Psoas muscle (tissue), 8 donors: ENCODE measurements at places on chromosomes 6 and 20. TPM values are rescaled to one million over a fixed set of nuclear protein-coding genes. Genes with fewer than 3 reads are reported as not detected.

The CAPN11 gene
- total RNA-seq, result not detected

The BNIP5 gene
- total RNA-seq, result not detected

The ZSCAN9 gene
- total RNA-seq, result 6.4 TPM

The HTR1E gene
- not detected for total RNA-seq

DNA sequence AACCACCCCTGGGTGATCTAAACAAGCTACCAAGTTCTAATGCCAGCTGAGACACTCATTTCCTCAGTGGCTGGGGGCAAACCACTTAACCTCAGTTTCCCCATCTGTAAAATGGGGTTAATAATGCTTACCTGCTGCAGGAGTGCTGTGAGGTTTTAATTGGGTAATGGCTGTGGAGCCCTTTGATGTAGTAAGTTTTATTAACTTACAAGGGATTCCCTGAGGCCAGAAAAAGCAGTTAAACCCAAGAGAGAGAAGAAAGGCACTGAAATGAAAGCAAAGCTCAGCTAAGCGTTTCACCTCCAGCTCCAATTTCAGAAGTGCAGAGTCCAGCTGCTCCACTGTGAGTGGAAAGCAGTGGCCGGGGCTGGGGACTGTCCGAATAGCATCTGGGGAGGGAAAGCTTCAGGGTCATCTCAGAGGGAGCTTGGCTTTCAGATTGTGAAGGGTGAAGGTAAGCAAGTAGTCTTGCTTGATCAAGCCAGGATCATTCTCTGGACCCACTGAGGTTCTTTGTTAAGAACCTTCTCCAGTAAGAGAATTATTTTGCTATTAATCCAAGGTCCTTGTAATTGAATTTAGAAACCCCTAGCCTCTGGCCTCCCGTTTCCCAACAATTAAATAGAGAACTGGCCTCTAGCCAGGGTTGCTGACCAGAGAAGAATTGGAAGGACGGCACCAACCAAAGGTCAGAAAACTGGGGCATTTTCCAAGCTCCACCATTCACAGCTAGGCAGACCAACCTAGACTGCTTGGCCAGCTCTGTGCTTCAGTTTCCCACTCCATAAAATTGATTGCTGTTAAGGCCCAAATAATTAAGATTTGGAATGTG is 20.9 kb upstream of the TCP11 start:
- no peak overlapping the region for H3K4me3 ChIP-seq
- H3K36me3 ChIP-seq, result no peaks in the 10 kb centered on the region
- H3K27ac ChIP-seq, result no peak overlapping the region
- no peaks in the 10 kb centered on the region for H3K4me1 ChIP-seq

- H3K36me3 ChIP-seq, result no peaks in the 10 kb centered on the region
- no peak overlapping the region for H3K27ac ChIP-seq
- H3K4me3 ChIP-seq, result no peak overlapping the region
- H3K4me1 ChIP-seq, result no peaks in the 10 kb centered on the region
Observed at GRCh38 chr6:36378936-36379335, 8.5 kb downstream of the ETV7 start.

DNA sequence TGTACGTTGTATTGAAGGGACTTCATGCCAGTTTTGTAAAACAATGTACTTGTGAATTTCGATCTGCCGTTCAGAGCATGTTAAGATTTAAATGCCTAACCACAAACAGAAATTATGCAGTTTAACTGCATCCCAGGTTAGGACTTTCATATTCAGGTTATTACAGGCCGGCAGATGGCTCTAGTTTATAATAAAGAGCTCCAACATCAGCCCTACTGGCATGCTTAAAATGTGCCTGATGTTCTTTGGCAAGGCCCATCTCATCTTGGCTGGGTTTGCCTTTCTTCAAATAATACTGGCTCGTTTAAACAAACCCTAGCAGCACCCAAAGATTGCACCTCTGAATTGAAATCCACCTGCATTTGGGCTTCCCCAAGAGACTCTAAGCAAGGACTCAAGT is 169.3 kb upstream of the RIN2 start:
- H3K4me3 ChIP-seq, result no peak overlapping the region
- no peaks in the 10 kb centered on the region for H3K27me3 ChIP-seq
- peaks cover 9% of the 10 kb centered on the region for H3K4me1 ChIP-seq

- no peak overlapping the region for H3K27ac ChIP-seq
- no peak overlapping the region for H3K4me3 ChIP-seq
- no peak for DNase-seq
- no peaks in the 10 kb centered on the region for H3K36me3 ChIP-seq
- peaks cover 10% of the 10 kb centered on the region for H3K4me1 ChIP-seq
- peaks cover 25% of the 10 kb centered on the region for H3K27me3 ChIP-seq
Observed at GRCh38 chr20:62778601-62779416, 17.5 kb upstream of the MRGBP start.

- peak; percentile 72 for DNase-seq
- H3K27me3 ChIP-seq, result no peaks in the 10 kb centered on the region
- H3K27ac ChIP-seq, result no peak overlapping the region
- no peaks in the 10 kb centered on the region for H3K36me3 ChIP-seq
- H3K4me3 ChIP-seq, result no peak overlapping the region
Observed at GRCh38 chr6:7267466-7268091, 45.4 kb downstream of the SSR1 start.

GRCh38 chr6:150966786-150967185 is 101.3 kb downstream of the MTHFD1L start:
- no peaks in the 10 kb centered on the region for H3K4me1 ChIP-seq
- no peak overlapping the region for H3K27ac ChIP-seq
- H3K4me3 ChIP-seq, result no peak overlapping the region

DNA sequence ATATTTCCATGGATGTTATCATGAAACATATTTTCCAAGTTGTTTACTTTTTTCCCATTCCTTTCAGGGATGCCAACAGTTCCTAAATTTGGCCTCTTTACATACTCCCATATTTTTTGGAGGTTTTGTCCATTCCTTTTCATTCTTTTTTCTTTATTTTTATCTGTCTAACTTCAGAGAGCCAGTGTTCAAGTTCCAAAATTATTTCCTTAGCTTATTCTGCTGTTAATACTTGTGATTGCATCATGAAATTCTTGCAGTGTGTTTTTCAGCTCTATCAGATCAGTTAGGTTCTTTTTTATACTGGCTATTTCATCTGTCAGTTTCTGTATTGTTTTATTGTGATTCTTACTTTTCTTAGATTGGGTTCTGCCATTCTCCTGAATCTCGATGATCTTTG is 89.9 kb upstream of the TCF21 start:
- H3K4me1 ChIP-seq, result no peaks in the 10 kb centered on the region
- no peak overlapping the region for H3K27ac ChIP-seq
- no peak for DNase-seq
- no peaks in the 10 kb centered on the region for H3K27me3 ChIP-seq
- no peaks in the 10 kb centered on the region for H3K36me3 ChIP-seq
- H3K4me3 ChIP-seq, result no peak overlapping the region

GRCh38 chr20:43658069-43658722 is 8.7 kb upstream of the MYBL2 start:
- no peaks in the 10 kb centered on the region for H3K27me3 ChIP-seq
- H3K36me3 ChIP-seq, result no peaks in the 10 kb centered on the region
- peak overlapping the region; percentile 72 for H3K4me3 ChIP-seq
- peaks cover 9% of the 10 kb centered on the region for H3K4me1 ChIP-seq
- no peak overlapping the region for H3K27ac ChIP-seq

GRCh38 chr6:132812756-132813172 is 1.6 kb upstream of the RPS12 start:
- H3K27ac ChIP-seq, result peak overlapping the region; percentile 88
- no peak for DNase-seq
- peaks cover 29% of the 10 kb centered on the region for H3K36me3 ChIP-seq
- H3K4me3 ChIP-seq, result peak overlapping the region; percentile 95
- H3K4me1 ChIP-seq, result peaks cover 20% of the 10 kb centered on the region

GRCh38 chr6:71410164-71410566 is 121.6 kb downstream of the OGFRL1 start:
- H3K4me3 ChIP-seq, result no peak overlapping the region
- no peak for DNase-seq
- peaks cover 76% of the 10 kb centered on the region for H3K4me1 ChIP-seq
- no peaks in the 10 kb centered on the region for H3K27me3 ChIP-seq
- H3K36me3 ChIP-seq, result no peaks in the 10 kb centered on the region
- peak overlapping the region; percentile 32 for H3K27ac ChIP-seq

DNA sequence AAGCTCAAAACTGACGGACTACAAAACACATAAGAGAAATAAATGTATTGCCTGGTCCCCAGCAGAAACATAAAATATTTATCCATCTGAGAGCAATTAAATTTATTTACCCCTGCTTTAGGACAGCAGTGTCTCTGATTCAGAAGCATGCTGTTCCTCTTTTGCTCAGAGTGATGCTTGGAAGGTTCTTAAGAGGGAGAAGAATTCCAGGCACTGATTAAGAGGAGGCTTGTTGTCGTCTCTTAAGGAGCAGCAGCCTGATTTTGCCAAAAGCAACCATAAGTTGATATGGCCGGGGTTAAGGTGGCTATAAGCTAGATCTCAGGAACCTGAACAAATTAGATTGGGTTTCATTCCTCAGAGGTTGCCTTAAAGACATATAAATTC is 25.8 kb downstream of the CAP2 start:
- H3K4me3 ChIP-seq, result peak overlapping the region; percentile 32
- H3K27me3 ChIP-seq, result no peaks in the 10 kb centered on the region
- H3K27ac ChIP-seq, result peak overlapping the region; percentile 96
- H3K36me3 ChIP-seq, result peaks cover 30% of the 10 kb centered on the region
- H3K4me1 ChIP-seq, result peaks cover 70% of the 10 kb centered on the region

DNA sequence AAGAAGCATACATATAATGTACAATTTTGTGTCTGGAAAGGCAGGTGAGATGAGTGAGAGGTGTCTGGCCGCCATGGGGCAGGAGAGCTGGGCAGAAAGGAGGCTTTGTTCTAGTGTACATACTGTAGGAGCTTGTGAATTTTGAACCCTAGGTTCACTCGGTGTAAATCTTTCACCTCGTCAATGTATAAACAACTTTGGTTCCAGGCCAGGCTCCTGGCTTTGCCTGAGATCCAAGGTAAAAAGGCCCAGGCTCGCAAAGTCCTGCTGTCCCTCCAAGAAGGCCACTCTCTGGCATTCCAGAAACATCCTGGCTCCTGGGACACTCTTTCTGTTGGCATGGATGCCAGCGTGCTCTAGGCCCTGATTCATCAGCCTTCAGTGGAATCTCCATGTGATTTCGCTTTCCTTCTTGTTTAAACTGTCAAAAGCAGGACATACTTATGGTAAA is 7.1 kb upstream of the SLC22A7 start:
- no peak for DNase-seq
- H3K27me3 ChIP-seq, result peaks cover 10% of the 10 kb centered on the region
- no peaks in the 10 kb centered on the region for H3K4me1 ChIP-seq
- no peaks in the 10 kb centered on the region for H3K36me3 ChIP-seq
- no peak overlapping the region for H3K4me3 ChIP-seq

DNA sequence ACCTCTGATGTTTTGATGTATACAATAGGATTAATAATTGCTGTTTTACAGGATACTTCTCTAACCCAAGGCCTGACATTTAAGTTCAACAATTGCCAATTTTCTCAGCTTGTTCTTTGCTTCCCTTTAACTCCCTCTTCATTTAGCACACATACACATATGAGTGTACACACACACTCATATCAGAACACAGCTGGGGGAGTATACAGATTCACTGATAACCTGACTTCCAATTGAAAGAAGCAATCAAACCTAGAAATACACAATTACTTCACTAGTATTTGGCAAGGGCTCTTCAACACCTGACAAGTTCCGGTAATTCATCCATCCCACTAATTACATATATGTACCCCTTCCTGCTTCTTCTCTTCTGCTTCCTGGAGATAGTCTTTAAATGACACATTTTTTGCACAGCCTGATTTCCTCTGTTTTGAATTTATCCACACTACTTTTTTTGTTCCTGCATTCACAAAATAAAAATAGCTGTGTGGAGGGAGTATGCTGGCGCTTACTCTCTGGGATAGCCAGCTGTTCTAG is 11.2 kb downstream of the UST start:
- no peak for DNase-seq
- H3K4me3 ChIP-seq, result no peak overlapping the region
- H3K36me3 ChIP-seq, result no peaks in the 10 kb centered on the region
- H3K27me3 ChIP-seq, result no peaks in the 10 kb centered on the region

DNA sequence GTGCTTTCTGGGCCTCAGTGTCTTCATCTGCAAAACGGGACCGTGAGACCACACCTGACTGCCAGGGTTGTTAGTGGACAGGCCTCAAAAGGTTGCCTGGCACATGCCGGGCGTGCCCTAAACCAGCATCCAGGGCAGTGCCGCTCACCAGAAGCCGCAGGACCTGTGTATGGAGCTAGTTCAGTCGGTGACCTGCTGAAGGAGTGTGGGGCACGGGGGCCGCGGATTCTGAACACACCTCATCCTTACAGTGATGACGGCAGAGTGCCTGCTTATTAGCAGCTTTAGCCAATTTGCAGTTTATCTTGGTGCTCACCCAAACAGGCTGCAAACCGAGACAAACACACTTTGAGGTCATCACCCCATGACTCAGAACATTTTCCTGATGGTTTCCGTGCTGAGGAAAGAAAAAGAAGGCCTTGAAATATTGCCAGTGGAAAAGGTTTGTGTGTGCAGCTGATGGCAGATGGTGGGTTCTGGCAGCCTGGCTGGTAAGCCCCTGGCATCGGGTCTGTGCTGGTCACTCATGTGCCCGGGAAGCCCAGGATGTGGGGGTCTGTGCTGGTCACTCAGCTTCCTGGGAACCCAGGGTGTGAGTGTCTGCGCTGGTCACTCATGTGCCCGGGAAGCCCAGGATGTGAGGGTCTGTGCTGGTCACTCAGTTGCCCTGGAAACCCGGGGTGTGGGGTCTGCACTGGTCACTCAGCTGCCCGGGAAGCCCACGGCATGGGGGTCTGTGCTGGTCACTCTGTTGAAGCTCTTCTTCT is 153.8 kb downstream of the ERMARD start:
- no peaks in the 10 kb centered on the region for H3K36me3 ChIP-seq
- H3K27me3 ChIP-seq, result no peaks in the 10 kb centered on the region
- DNase-seq, result no peak

- no peaks in the 10 kb centered on the region for H3K36me3 ChIP-seq
- H3K4me3 ChIP-seq, result no peak overlapping the region
- H3K27me3 ChIP-seq, result peaks cover 2% of the 10 kb centered on the region
Observed at GRCh38 chr6:94734751-94735150, 842.6 kb upstream of the MANEA start.

DNA sequence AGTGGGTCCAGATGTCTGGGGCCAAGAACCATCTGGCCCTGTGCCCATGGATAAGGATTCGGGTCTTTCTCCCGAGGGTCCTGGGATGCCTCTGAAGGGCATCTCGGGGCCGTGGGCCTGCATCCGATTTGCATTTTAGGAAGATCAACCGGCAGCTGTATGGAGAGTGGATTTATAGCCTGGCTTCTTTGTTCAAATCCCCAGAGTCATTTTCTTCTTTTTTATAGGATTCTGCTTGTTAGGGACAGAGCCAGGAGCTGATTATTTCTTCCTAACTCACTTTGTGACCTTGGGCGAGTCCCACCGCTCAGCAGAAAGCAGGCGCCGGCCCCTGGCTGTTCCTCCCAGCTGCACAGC is 52.9 kb upstream of the APCDD1L start:
- no peaks in the 10 kb centered on the region for H3K4me1 ChIP-seq
- H3K36me3 ChIP-seq, result no peaks in the 10 kb centered on the region
- no peak for DNase-seq

DNA sequence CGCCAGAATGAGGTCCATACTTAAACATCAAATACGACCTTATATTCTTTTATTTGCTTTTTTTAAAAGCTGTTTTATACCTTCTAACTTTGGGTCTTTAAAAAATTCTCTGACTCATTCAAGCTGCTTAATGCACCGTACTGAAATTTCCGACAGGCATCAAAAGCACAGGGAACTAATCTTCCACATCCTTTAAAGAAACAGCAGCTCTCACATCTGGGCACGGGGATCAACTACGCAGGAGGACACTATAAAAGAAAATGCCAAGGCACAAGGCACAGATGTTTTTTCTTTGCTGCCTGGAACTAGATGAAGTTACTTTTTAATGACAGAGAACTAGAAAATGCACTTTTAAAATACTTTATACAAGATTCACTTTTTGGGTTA is 112.4 kb upstream of the ARG1 start:
- DNase-seq, result no peak
- no peak overlapping the region for H3K27ac ChIP-seq
- H3K4me3 ChIP-seq, result no peak overlapping the region
- no peaks in the 10 kb centered on the region for H3K36me3 ChIP-seq
